ENCODE measurements at places on chromosomes 5 and 9.

DNA sequence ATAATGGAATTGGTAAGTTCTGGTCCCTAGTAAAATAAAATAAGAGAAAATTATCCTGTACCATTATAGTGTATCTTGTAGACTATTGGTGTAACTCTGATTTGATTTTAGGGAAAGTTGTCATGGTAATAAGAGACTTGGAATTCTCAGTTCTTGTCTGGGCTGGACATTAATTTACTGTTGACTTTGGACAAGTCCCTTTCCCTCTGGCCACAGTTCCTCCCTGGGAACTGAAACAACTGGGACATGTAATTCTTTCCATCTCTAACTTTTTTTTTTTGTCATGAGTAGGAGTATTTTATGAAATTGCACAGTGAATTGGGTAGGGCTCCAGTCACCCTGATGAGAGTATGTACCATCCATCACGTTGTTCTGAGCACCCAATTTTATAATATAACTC is 15.0 kb downstream of the GLRA1 start:
- no peak for DNase-seq

DNA sequence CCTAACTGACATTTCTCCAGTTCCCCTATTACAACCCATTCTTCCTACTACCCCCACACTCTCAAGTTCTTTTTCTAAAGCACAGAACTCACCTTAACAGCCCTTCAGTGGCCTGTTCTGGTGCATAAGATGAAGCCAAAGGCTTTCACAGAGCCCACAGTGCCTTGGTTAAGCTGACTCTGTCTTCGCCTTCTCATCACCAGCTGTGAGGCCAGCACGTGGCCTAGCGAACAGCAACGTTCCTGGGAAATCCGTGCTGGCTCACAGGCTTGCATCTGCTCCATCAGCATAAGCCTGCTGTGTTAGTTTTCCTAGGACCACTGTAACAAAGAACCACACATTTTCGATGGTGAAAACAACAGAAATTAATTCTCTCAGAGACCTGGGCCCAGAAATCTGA is 67.9 kb upstream of the LPAR1 start:
- no peak for DNase-seq

- DNase-seq = no peak
Observed at GRCh38 chr5:64972591-64972990, 203.9 kb downstream of the CWC27 start.

DNA sequence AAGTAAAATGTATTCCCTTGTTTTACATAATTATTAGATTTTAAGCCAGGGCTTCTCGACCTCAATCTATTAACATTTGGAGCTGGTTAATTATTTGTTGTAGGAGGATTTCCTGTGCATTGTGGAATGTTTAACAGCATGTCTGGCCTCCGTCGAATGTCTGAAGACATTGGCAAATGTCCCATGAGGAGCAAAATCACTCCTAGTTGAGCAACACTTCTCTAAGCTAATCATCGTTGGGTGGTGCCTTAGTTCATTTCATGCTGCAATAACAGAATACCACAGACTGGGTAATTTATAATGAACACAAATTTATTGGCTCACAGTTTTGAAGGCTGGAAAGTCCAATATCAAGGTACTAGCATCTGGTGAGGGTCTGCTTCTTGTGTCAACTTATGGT is 13.4 kb upstream of the VPS13A start:
- peak; percentile 71 for DNase-seq

DNA sequence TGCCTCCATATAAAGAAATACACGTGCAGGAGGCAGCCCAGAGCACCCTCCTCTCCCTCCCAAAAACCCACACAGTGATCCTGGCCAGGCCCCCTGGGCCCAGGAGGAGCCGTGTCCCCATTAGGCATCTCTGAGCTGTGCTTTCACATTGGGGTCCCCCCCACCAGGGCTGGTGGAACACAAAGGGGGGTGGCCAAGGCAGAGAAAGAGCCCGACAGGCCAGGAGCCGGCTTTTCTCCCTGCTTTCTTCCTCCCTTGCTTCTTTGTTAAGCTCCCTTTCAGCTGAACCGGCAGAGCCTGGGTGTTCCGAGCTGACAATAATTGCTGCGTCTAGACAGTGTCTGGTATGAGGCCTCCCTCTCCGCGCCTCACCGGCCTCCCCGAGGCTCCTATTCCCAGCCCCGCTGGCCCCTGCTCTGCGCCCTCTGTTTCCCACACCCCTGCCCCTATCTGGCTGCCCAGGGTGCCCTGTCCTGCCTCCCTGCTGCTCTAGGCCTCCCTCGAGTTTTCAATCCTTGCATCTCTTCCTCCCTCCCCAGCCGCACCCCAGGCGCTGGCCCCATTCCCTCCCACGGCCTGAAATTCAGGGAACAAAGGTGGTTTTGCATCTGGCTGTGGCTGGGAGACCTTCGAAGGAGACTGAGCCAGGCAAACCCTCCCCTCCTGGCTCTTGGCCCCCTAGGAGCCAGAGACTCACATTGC is 120.6 kb downstream of the C9orf50 start:
- peak; percentile 64 for DNase-seq

DNA sequence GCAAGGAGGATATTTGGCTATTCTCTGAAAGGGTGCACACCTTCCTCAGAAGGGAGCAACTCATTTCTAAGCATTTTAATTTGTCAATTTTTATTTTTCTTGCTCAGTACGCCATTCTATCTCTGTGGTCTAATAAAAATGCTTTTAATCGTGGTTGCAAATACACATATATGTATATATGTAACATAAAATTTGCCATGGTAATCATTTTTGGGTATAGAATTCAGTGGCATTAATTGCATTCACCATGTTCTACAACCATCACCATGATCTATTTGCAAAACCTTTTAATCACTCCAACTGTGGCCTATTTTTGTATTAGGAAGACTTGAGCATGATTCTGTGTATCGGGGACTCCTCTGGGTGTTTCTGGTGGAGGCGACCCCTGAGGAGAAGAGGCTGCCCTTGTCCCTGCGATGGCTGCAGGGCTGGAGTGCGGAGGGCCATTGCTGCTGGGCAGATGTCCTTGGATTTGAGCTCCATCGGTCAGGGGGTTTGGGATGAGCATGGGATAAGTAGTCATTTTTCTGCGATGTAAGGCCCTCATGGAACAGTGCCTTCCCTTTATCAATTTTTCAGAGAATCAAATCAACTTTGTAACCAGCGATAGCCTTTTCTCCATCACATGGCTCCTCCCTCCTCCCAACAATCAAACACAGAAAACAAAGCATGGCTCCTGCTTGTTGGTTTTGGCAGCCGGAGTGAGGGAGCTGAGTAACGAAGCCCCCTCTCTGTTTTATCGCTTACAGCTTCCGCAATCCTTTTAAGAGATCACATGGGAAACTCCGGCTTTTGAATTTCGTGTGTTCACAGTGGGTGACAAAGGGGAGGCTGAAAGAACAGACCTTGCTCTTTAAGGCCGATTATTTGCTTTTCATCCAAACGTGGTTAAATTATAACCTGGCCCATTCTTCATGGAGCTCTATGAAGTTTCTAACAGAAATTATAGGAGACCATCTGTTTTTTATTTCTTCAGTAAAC is 187.3 kb downstream of the TENT4A start:
- no peak for DNase-seq

- DNase-seq = no peak
Observed at GRCh38 chr5:132826424-132827082, 3.9 kb downstream of the SHROOM1 start.

DNA sequence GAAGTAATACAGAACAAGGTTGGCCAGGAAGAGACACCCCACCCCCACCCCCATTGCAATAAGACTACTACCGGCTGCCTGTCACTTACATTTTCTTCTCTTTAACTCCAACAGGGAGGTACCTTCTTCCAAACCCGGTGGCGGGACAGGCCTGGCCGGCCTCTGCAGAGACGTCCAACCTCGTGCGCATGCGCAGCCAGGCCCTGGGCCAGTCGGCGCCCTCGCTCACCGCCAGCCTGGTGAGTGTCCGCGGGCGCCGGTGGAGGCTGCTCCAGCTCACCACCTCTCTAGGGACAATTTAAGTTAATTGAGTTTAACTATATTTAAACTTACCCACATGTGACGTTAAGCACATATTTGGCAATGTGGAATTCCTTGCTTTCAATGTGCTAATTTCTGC is 192.4 kb downstream of the MAST4 start:
- DNase-seq = no peak

Measured in adipocyte (in vitro differentiated cells).